NCI-H446 (cell line): ENCODE measurements at places on chromosomes 4 and X.

- no peak for DNase-seq
Measured at GRCh38 chr4:702618-703048, 3.0 kb upstream of the PCGF3 start.

GRCh38 chr4:56570041-56570440, 64.5 kb downstream of the ARL9 start:
- DNase-seq: no peak

GRCh38 chrX:13376857-13377549, 57.1 kb upstream of the ATXN3L start:
- peak; percentile 90 for DNase-seq

GRCh38 chr4:143377611-143378099, 41.0 kb downstream of the GAB1 start:
- no peak for DNase-seq

DNA sequence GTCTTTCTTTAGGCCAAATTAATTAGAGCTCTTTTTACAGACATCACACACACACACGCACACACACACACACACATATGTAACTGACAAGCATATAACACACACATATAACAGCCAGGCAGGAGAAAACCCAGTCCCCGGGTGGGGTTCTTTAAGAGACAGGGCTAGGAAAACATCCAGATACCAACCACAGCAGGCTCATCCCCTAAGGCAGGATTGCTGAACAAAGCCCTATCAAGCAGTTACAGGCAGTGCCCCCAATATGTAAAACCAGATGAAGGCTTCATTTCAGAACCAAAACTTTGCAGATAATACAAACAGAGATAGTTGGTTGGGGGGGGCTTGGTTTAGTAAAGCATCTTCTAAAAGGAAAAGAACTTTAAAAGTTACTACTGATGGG, 18.0 kb upstream of the FAM47E start:
- no peak for DNase-seq

DNA sequence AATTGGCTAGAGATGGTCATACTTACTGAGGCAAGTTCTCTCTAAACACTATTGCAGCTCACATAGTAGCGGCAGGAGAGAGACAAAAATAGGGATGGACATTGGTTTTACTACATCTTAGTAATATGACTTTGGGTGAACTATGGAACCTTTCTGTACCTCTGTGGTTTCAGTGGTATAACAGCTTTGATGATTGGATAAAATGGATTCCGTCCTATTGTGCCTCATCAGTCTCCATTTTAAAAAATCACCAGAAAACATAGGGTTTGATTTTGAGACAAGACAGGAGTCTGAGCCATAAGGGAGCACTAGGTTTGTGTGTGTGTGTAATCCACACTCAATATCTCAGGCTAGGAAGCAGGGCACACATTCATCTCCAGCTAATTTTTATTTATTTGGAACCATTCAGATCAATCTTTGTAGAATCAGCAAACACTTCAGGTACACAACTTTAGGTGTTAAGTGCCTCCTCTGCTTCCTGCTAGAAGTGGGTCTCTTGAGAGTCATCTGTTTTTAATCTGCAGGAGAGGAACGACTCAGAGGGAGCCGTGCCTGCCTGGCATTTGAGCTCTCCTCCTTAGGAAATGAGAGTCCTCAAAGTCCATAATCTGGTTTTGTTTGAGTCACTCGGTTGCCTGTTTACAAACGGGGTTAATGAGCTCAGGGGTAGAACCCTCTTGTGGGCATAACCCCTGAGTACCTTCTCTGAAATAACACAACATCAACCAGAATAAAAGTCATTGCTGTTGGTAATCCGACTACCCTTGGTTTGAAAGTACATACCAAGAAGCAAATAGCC, 238.5 kb upstream of the BOD1L1 start:
- DNase-seq: no peak

DNA sequence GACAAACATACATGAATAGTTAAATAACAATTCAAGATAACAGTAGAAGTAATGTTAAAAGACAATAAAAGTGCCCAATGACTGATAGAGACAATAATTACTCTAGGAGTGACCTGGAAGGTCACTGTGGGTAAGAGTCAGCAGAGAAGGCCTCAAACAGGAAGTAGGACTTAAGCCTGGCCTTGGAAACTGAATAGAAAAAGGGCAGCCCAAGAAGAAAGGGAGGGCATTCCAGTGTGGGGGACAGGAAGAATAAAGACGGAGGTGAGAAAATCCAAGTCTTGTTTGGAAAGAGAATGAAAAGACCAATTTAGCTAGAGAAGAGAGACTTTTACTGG, 6.0 kb downstream of the P2RY4 start:
- DNase-seq: no peak

DNA sequence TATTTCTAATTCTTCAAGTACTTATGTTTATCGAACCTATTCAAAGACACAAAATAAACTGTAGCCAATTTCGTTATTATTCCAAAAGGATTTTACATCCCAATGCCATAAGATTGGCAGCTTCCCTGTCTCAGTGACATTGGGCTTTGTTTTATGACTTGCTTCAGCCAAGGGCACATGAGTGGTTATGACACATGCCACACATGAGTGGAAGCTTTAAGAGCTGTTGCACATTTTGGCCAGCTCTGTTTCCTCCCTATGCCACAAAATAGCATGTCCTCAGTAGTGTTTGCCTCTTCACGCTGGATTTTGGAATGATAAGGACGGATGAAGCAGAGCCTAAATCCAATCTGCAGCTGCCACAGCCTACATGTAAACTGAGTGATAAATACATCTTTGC, 21.9 kb downstream of the SEC24D start:
- DNase-seq: peak; percentile 2

DNA sequence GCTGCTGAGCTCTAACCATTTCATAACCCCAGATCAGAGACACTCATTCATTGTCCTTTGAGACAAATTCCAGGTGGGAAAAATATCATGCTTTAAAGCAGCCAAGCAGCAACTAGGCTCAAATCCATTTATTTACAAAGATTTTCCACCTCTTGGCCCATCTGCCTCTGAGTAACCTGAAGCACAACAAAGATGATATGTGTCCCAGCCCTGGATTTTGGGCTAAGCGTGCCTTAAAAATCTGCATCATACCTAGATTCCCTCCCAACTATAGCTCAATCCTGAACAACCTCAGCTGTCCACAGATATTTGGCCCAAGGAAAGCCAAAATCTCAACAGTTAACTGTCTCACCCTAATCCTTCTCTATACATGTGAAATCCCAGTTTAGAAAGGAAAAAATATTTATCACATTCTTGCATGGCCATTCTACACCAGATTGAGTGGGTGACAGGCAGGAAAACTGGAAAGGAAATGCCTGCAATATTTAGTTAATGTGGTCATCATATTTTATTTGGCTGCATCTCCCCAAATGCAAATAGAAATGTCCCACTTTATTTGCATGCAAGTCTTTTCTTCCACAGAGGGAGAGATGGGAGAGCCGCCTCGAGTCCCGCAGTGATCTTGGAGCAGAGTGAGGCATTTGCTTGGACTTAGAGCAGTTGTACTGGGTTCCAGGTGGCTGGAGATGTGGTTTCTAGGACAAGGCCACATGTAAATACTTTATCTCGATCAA, 146.4 kb upstream of the EOLA2 start:
- no peak for DNase-seq

DNA sequence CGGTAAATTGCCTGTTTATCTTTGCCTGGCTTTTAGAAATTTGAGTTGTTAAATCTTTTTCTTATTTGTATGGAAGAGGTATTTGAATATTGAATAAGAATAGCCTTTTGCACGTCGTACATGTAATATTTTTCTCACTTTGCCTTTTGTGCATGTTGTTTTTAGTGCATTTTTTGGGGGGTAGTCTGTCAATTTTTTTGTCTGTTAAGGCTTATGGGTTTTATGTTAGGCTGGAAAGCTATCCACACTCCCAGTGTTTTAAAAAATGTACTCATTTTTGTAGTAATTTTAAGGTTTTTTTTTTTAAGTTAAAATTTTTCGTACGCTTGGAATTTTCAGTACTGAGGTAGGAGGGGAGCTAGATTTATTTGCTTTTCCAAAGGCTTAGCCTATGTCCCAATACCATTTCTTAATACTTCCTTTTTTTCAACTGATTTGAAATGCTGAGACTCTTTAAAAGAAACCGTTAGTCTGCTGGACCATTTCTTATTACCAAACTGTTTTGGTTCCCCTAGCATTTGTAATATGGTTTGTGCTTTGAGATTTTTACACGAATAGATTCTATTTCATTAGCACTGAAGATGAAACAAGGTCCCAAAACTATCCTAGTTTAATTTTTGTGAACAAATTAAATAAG, 1.3 kb downstream of the HERC5 start:
- DNase-seq: no peak

GRCh38 chr4:151045907-151046306, 30.8 kb upstream of the LRBA start:
- no peak for DNase-seq

GRCh38 chr4:105751718-105752299, 43.2 kb downstream of the GSTCD start:
- no peak for DNase-seq

DNA sequence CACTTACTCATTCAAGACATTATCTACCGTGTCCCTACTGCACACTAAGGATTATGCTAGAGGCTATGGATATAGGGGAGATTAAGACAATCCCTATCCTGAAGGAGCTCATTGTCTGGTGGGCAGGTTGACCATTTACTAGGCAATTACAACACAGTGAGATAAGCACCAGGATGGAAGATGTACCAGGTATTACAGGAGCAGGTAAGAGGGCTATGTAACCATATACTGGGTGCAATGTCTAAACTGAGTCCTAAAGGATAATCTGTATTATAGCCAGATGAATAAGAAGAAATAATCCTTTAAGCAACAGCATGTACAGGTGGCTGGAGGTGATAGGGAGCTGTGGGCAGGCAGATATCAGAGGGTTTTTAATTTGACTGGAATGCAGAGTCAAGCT, 113.3 kb upstream of the TBC1D9 start:
- no peak for DNase-seq

- DNase-seq: no peak
Measured at GRCh38 chr4:94011190-94011589, 182.6 kb downstream of the ATOH1 start.

DNA sequence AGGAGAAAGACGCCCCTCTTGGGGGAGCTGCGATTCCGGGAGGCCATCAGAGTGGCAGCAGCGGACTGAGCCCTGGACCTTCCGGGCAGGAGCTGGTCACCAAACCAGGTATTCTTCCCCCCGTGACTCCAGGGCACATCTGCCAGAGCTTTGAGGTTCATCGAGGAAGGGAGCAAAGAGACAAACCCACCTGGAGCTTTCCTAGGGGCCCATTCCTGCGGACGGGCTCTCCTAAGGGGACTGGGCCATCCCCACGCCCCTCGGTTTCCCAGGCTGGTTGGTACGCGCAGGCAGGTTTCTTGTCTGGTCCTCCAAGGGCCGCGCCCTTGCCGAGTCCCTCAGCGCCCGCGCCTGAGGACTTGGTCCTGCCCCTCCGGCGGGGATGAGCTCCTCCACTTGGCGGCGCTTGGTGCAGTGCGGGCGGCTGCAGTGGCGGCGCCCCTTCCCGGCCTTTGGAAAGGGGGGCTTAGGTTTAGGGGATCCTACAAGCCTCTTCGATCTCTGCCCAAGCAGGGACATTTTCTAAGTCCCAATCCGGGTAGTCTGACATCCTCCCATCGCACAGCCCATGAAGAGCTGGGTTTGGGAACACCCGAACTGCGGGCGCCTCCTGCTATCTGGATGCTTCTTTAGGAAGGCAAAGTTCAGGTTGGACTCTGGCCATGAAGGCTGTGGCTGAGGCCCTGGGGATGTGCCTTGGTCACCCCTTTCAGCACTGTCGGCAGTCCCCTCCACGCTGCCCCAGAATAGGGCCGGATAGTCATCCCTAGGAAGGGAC, 538 bp downstream of the STBD1 start:
- no peak for DNase-seq

- no peak for DNase-seq
Measured at GRCh38 chr4:60581919-60582536, 618.1 kb upstream of the ADGRL3 start.

DNA sequence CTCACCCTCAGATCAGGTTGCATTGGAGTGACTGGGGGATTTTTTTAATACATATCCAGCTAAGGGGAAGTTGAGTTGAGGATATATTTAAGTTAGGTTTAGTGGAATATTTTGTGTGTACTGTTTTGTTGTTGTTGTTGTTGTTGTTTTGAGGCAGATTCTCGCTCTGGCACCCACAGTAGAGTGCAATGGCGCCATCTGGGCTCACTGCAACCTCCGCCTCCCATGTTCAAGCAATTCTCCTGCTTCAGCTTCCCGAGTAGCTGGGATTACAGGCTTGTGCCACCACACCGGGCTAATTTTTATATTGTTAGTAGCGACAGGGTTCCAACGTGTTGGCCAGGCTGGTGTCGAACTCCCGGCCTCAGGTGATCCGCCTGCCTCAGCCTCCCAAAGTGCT, 38.6 kb upstream of the ATP6AP2 start:
- DNase-seq: no peak

DNA sequence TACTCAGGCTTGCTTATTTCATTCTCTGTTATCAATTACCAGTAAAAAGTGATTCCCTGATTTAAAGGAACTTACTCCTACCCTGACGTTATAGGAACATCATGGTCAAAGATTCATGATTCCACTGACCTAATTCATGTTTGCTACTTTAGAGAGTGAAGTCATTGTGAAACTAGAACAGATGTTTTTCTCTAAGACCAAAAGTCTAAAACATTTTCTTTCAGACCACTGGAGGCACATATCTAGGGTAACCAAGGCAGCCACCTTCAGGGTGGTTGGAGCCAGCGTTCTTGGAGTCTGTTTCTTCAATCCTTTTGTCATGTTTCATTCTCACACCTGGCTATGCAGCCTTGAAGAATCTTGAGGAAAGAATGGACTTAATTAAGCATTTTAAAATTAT, 77.8 kb downstream of the GALNTL6 start:
- no peak for DNase-seq

DNA sequence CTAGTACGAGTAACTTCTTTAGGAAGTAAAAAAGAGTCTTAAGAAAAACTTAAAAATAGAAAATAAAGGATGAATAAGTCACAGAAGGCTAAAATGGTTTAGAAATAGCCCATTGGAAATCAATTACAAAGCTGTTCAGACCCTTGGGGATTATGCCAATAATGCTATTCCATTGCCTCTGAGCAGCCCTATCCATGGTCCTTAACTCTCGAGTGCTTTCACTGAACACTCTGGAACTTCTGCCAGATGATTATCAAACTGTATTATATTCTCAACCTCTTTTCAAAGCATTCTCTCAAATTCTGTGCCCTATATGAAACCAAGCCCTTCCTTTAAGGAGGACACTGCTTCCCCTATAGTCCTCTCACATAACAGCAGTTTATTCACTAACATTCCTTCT, 17.0 kb downstream of the SLC9B1 start:
- DNase-seq: no peak

DNA sequence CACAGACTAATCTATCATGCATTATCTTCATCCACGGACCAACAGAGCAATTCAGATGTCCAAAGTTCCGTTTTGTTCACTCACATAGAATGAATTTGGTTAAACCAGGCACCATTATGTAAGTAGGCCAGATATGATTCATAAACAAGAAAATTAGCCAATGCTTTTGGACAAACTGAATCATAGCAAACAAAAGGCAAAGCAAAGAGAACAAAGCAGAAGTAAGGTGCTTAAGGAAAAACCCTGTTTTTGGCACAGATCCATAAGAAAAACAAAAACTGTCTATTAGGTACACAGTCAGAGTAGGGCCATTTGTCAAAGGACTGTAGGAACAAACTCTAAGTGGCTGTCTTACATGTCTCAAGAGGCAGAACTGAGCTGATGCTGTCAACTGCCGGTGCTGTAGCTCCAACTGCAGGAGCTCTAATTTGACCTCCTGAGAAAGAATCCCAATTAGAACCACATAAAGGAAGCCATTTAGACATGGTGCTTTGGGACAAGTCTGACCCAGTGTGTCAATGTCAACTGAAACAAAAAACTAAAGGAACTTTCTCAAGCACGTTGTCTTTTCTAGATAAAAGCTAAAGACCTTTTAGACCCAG, 146.7 kb downstream of the COL25A1 start:
- no peak for DNase-seq

- DNase-seq: no peak
Measured at GRCh38 chr4:152099981-152100378, 339.2 kb upstream of the GATB start.
